ENCODE measurements at places on chromosomes 12 and 14.

DNA sequence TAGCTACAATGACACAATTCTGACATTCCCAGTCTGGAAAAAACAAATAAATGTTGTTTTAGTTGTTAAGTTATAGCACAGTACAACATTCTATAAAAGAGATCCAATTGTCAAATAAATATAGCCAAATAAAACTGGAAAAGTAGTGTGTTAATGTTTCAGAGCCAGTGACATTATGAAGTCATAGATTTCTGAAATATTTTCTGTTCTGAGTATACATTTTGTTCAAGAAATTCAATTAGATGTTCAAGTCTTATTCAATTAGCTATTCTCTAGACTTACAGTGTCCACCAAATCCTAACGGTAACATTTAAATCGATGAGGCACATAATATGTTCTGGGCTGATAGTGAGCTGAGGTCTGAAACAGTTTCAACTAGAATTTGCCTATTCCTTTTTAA lies 196.1 kb upstream of the ABCD2 start:
- no peak for DNase-seq

- no peak for DNase-seq
Observed at GRCh38 chr12:52715416-52715815, 12.1 kb upstream of the KRT77 start.

- no peak for DNase-seq
Observed at GRCh38 chr14:30771595-30771994, 102.8 kb upstream of the COCH start.

- DNase-seq = no peak
Observed at GRCh38 chr12:116320791-116321217, 43.3 kb upstream of the MED13L start.

- DNase-seq = no peak
Observed at GRCh38 chr14:57632649-57633048, 139.0 kb upstream of the CCDC198 start.

Data from Kasumi-1 (cell line).